ENCODE measurements at places on chromosomes 3 and 15.

- no peak for DNase-seq
These were observed 14.8 kb downstream of the GPR87 start for GRCh38 chr3:151301787-151302186.

DNA sequence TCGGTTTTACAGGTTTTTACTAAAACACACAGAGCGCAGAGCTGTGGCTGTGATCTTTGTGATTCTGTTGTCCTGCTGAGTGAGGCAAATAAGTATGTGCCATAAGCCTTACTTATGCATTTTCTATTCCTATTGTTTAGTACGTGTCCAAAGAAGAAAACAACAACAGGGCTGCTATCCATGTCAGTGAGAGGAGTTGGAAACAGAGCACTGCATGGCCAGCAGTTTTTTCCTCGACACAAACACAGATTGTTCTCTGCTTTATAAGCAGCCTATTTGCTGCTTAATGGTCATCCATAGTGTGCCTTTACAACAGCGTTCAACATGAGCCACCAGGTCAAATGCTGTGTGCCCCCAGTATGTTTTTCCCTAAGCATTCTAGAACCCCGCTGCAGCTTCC lies 79.8 kb downstream of the SHQ1 start:
- no peak for DNase-seq

GRCh38 chr3:195773956-195774537 lies 37.7 kb downstream of the MUC4 start:
- DNase-seq, result no peak

DNA sequence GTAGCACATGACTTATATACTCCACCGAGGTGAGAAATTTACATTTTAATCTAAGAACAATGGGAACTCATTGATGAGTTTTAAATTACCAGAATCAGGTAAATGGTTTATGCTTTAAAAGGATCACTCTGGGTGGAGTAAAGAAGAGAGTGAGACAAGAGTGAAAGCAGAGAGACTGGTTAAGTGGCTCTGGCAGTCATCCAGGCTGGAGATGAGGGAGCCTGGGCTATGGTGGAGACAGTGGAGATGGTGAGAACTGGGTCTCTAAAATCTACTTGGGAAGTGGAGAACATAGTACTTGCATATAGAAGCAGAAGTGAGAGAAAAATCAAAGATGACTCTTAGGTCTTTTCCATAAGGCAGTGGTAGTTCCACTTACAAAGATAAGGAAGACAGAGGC lies 37.1 kb upstream of the SLC25A36 start:
- no peak for DNase-seq

DNA sequence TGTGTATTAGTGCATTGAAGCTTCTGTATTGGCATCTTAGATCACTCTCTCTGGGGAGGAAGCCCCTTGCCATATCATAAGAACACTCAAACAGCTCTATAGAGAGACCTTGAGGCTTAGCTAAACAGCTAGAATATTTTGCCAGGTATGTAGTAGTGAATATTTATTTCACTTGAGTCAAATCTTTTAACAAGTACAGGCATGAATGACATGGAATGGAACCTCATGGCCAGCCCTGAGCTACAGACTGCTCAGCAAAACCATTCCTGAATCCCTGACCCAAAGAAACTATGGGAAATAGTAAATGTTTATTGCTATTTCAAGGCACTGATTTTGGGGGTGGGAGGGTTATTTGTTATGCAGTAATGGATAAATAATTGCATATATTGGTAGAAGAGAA lies 604.8 kb downstream of the MECOM start:
- DNase-seq, result no peak

DNA sequence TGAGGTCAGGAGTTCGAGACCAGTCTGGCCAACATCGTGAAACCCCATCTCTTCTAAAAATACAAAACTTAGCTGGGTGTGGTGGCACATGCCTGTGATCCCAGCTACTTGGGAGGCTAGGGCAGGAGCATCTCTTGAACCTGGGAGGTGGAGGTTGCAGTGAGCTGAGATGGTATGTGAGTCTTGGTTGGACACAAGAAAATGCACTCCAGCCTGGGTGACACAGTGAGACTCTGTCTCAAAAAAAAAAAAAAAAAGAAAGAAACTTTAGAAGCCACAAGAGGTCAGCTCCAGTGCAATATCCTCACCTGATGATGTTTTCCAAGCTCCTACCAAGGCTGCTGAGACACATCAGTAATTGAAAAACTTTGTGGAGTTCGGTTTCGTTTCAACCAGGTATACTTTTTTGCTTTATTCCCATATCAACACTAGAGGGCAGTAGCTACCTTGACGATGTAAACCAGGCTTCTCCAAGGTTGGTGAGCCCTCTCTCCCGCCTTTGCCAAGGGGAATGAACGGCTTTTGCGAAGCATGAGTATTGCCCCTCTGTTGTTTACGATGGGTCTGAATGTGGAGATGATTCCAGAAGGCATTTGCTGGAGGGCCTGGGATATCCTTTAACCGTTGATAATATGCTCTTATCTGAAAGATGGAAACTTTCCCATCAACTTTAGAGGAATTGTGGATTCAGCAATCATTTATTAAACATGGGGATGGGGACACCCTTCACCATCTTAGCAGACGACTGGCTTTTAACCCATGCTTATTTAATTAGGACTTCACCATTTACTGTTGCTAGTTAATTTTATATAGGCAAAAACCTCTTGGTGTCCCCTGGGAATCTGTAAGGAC lies 202.8 kb downstream of the SV2B start:
- no peak for DNase-seq

- DNase-seq, result no peak
These were observed 136.1 kb downstream of the ADAMTS17 start for GRCh38 chr15:100205549-100206295.

DNA sequence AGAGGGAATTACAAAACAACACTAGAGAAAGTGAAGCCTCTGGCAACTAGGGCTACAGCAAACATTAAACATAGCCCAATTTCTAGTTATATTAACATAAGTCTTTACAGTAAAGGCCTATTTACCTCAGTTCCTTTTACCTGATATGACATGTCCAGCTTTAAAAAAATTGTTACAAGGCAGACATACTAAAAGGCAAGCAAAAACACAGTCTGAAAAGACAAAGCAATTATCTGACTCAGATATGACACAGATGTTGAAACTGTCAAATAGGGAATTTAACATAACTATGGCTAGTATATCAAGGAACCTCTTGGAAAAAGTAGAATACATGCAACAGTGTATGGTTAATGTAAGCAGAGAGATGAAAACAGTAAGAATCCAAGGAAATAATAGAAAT lies 238.6 kb downstream of the RAP2B start:
- DNase-seq, result no peak

DNA sequence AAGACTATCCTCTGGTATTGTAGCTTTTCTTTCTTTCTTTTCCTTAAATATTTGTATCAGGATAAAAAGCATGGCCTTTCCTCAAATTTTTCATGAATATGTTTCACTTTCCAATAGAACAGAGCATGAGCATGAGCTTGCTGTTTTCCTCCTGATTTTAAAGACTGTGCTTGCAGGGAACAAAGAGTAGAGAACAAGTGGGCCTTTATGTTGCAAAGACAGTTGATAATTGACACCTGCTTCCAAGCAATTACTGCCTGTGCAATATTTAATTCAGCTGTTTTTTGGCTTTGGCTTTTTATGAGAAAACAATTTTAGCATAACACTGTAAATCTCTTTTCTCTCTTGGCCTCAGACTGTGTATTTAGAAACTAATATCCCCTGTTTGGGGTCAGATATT lies 263.6 kb upstream of the AZI2 start:
- no peak for DNase-seq

DNA sequence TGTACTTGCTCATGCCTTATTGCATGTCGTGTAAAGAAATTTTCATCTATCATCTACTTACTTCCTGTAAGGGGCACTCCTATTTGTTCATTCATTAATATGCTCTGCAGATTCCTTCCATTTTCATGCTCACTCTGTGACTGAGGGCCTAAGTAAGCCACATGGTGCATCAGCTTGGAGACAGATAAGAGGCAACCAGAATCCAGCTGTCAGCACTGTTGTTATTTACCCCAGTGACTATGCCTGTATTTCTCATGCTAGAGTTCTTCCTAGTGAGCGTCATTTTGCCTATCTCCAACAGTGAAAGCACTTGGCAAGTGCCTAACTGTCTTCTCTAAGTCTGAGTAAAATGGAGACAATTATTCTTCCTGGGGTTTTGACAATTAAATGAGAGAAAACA lies 124.8 kb upstream of the ABI3BP start:
- no peak for DNase-seq

- no peak for DNase-seq
These were observed 191.8 kb downstream of the LSAMP start for GRCh38 chr3:116253511-116253910.

GRCh38 chr3:44359146-44359751 lies 20.7 kb downstream of the TCAIM start:
- no peak for DNase-seq

DNA sequence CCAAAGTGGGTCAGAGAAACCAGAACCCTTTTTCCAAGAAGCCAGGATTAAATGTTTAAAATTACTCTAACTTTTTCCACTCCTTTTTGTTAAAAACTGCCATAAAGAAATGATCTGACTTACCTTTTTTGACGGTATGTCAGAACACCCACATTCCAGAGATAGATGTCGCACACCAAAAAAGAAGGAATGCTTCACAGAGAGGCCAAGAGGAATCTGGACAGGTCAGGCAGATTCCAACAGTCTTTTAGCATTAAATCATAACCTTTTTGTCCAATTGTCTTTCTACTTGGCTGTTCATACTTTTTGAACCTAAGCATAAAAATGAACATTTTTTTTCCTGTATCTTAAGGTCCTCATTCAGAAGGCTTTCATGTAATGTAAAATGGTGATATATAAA lies 846.9 kb downstream of the NSUN3 start:
- no peak for DNase-seq

DNA sequence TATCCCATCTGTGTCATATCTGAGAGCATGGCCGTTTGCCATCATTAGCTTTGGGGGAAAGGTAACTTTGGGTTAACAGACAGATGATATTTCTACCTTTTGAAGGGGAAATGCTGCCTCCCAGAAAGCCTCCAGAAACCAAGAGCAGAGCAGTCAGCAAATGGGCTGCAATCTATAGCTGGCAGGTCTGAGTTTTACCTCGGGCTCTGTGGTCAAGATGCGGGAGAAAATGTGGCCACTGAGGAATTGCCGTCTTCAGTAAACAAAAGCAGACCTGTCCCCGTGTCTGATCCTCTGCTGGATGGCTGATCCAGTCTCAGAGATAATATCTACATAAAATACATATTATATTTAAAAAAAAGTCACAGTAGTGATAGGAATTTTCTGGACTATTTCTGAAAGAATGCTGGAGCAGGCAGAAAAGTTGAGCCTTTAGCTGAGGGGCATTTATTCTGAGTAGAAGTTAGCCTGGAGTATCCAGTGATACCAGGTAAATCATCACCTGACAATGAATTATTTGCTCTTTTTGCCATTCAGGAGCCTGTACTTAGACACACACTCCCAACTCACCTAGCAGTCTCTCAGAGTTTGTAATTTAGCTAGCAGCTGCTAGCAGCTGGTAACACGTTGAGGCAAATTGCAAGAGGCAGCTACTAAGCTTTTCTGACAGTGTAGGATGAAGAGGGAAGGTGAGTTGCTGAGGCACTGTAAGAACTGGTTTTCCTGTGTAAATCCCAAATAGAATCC lies 285.3 kb upstream of the RARB start:
- DNase-seq, result no peak

DNA sequence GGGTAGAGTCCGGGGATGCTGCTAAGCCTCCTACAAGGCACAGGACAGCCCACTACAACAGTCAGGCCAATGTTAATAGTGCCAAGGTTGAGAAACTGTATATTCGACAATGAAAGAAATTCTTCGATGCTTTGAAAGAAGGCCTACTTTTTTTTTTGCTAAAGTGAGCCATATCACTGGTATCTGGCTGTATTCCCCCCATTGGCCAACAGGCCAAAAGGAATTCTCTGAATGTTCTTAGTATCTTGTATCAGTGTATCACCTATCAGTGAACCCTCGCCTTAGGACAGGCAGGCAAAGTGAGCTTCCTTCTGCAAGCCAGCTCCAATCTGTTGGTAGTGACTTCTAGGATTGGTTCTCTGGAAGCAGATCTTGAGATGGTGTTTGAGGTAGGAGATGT lies 74.2 kb downstream of the SNTN start:
- DNase-seq, result no peak

DNA sequence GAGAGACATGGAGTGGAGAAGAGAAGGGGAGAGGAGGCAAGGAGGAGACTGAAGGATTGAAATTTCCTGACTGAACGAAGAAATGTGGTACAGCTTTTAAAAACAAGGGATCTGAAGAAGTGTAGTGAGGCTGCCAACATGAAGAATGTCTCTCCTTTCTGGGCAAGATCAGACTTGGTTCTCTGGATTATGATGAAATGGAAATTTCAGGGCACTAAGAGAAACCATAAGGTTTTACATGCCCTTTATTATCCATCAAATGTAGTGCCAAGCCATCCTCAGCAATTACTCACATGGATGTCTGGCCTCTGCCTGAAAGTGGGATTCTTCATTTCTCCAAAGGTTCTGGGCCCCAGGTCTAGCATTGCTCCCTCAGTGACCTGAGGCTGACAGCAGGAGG lies 77.6 kb upstream of the CCDC80 start:
- DNase-seq, result no peak

GRCh38 chr3:71752831-71753700 lies 589 bp upstream of the GPR27 start:
- DNase-seq, result no peak

DNA sequence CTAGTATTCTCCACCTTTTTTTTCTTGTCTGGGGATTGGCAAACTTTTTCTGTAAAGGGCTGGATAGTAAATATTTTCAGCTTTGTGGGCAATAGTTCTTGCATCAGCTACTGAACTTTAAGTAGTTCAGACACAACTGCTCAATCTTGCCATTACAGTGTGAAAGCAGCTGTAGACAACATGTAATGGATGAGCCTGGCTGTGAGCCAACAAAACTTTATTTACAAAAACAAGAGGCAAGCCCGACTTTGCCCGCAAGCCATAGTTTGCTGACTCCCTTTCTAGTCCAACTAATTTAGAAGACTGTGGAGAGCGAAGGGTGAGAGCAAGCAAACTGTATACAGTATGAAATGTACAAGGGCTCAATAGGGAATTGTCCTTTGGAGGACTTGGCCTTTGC lies 6.2 kb downstream of the FRMD4B start:
- DNase-seq, result no peak

- DNase-seq, result no peak
These were observed 4.6 kb downstream of the WDR53 start for GRCh38 chr3:196563721-196564225.

- no peak for DNase-seq
These were observed 111.0 kb upstream of the STRIT1 start for GRCh38 chr3:155404486-155404885.

GRCh38 chr15:58062175-58062574 lies 3.3 kb downstream of the ALDH1A2 start:
- no peak for DNase-seq

DNA sequence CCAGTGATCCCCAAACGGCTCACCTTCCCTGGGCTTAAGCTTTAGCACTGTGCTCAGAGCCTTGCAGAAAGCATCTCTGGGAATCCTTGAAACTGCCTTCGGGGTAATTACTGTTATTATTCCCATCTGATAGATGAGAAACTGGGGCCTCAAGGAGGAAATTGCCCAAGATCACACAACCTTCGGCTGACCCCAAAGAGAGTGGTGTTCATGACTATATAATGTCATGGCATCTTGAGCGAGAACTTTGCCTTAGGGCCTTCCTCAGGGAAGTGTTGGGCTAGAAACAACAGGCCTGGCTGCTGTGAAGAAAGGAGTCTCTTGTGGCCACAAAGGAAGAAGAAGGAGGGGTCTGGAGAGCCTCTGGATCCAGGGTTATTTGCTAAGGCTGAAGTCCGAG lies 388.7 kb upstream of the CFAP20DC start:
- DNase-seq, result no peak

- DNase-seq, result no peak
These were observed 21.3 kb upstream of the PLCH1 start for GRCh38 chr3:155766206-155766605.
